ENCODE measurements at places on chromosomes 12 and 14.

GRCh38 chr12:84813780-84814663, 98.6 kb downstream of the SLC6A15 start:
- no peak for DNase-seq

GRCh38 chr12:124720681-124721500, 142.8 kb downstream of the SCARB1 start:
- DNase-seq, result peak; percentile 27

DNA sequence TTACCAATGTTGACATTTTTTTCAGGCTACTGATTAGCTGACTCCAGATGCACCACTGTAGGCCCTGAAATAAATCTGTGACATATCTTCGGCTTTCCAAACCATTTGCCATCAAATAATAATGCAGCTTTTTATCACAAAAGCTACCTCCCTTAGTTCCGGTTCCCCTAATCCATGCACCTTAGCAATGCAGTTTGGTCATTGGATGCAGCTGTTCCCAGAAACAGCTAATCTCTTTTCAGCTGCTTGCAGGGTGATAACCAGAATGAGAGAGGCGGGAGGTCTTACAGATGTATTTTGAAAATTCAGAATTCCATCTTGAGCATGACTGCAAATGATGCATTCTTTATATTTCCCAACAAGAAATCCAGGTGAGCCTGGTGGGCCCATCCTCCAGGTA, 646.2 kb downstream of the SOX5 start:
- no peak for DNase-seq

DNA sequence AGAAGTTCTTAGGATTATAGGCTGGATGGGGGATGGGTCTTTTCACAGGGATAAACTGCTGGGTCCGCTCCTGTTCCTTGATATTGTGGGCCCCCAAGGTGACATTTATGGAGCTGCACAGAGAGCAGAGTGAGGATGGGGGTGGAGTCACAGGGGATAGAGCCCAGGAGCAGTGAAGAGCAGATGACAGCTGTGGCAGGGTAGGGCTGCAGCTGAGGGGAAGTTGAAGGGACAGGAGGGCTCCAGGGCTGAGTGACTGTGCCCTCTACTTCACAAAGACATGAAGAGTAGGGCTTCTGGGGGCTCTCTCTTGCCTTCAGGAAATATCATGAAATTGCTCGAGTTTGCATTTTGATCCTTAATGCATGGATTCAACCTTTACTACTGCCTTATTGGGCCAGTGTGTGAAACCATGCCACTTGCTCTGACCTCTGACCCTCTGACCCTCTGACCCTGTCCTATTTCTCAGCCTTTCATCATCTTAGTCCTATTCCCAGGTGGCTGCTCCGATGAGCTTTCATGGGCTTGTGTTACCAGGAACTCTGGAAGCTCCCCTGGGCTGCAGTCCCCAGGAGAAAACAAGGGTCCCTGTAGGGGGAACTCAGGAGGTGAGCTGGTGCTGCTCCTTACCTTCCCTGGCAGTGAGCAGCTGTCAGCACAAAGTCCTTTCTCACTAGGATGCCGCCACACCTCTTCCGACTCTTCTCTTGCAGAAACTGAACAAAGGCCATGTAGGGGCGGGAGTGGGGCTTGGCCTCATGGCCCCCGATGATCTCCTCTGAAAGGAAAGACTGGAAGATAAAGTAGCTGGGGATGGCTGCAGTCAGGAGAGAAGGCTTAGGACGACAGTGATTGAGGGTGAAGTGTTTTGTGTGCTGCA, 1.6 kb downstream of the GZMH start:
- no peak for DNase-seq

DNA sequence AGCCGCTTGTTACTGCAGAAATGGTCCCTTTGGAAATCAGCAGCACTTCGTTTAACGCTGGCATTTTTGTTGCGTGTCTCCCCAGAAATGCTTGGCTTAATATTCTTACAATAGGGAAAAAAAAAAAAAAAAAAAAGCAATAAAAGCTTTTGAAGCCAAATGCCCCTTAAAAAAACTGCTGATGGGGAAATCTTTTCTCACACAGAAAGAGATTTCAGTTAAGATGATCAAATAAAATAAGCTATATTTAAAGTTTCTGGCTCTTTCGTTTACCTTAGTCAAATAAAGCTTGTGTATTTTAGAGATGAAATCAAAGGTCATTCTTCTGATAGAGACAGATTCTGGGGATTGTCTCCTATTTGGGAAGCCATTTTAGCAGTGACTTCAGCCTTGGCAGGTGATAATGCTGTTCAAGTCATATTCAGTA, 52.4 kb upstream of the FRS2 start:
- no peak for DNase-seq

- no peak for DNase-seq
These were observed 334.2 kb downstream of the ATXN7L3B start for GRCh38 chr12:74871817-74872216.

GRCh38 chr14:57078054-57078453, 190.7 kb downstream of the EXOC5 start:
- no peak for DNase-seq

DNA sequence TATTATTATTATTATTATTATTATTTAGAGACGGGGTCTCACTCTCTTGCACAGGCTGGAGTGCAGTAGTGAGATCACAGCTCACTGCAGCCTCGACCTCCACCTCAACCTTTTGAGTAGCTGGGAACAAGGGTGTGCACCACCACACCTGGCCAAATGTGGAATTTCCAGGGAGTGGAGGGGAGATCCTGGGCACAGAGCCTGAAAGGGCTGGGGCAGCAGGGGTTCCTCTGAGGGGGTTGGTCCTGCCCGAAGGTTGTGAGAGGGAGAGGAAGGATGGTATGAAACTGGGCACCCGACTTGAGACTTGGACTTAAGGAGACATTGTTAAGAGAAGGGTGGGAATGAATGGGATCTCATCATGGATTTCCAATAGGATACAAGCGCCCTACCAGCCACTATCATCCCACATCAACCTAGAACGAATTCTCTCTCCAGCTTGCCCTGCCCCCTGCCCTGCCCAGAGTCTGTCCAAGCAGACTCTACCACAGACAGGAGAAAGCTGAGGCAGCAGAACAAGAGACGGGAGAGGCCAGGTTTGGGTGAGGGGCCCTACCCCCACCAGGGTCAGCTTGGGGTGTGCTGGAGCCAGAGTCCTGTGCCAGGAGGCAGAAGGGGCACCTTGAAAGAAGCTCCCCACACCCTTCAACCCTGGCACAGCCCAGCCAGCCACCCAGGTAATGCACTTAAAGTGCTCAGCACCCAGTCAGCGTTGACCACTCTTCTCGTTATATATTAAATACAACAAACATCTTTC, 2.4 kb upstream of the DYNC1H1 start:
- DNase-seq, result no peak

DNA sequence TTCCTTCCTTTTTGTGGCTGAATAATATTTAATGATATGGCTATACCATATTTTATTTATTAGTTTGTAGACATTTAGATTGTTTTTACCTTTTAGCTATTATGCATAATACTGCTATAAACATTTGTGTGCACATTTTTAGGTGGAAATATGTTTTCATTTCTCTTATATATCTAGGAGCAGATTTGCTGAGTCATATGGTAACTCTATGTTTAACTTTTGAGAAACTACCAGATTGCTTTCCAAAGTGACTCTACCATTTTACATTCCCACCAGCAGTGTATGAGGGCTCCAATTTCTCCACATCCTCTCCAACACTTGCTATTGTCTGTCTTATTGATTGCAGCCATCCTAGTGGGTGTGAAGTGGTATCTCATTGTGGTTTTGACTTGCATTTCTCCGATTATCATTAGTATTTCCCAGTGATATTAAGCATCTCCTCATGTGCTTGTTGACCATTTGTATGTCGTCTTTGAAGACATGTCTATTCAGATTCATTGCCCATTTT, 160.2 kb downstream of the KICS2 start:
- DNase-seq, result no peak

DNA sequence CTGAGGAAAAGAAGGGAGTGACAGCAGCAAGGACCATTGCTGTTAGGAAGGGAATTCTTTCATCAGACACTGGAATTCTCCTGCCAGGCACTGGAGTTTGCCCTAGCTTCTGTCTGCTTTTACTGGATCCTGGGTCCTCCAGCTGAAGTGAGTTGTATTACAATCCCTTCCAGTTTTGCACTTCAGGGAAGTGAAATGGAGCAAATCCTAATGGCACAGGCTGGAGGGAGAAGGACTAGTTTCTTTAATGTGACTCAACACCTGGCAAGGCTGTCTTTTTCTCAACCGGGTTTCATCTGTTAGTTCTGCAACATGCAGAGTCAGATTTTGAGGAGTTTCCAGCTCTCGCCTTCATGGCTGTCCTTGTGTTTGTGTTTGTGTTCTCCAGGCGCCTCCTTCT, 45.8 kb downstream of the ETV6 start:
- peak; percentile 47 for DNase-seq

GRCh38 chr14:100223332-100224201, 15.4 kb upstream of the YY1 start:
- DNase-seq, result no peak

DNA sequence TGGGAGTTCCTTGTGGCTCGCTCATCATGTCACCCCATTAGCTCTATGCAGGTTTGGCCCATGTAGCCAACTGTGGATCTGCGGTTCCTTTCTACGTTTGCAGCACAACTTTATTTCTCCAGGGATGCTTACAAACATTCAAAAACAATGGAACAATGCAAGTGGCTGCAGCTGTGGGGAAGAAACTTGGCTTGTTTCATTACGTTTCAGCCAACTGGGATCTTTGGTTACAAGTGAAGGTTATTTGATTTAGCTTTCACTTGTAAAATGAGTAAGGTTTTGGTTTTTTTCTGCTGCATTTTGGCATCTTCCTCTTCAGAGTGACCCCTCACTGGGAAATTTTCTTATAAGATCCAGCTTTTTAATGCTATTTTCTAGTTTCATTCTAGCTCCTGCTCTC, 105.9 kb downstream of the PLXNC1 start:
- DNase-seq, result no peak

DNA sequence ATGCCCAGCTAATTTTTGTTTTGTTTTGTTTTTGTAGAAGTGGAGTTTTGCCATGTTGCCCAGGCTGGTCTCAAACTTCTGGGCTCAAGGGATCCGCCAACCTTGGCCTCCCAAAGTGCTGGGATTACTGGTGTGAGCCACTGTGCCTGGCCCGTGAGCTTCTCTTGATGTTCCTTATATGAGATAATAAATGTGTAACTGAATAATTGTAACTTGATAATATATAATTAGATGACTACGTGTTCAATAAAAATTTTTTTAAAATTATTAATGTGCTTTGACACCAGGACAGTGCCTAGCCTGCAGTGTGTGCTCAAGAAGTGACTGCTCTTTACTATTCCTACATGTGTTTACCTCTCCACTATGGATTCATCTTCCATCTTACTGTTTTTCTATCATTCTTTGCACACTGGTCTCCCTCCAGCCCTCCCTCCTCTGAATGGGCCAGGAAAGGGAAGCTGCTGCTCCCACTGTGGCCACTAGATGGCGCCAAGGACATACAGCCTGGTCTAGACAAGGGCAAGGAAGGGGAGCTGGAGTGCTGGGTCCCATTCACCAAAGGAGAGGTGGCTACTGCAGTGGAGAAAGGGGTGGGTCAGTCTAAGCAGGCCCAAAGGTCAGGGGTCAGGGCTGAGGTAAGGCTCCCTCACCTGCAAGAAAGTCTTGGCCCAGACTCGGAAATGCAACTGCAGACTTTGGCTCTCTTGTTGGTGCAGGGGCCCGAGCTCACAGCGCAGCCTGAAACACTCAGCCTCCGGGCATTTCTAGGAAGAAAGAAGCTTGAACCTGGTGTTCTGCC, 14.7 kb upstream of the ZNF385A start:
- DNase-seq, result peak; percentile 84

DNA sequence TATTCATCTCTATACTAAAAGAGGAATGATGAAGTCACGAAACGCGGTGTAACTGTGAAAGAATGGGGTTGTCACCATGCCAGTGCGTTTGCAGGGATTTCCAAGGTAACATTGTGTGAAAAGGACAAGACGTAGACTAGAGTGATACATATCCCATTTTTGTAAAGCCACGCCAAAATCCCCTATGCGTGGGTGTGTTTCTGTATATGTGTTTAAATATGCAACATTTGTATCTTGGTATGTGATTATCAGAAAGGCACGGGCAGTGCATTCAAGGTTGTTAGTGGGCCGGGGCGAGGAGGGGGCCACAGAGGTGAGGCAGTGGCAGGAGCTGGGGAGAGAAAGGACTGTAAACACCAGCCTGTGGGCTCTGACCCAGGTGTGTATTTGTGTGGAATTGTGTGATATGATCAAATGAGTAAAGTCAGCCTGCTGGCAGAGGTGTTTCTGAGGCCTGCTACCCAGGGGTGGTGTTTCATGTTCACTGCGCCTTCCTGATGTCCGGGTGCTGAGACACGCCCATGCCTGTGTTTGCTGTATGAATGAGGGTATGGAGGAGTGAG, 137.8 kb downstream of the ADGRD1 start:
- DNase-seq, result no peak

- DNase-seq, result peak; percentile 23
These were observed 3.1 kb downstream of the FKBP4 start for GRCh38 chr12:2797721-2798418.

GRCh38 chr12:55842681-55843429, at the start of gene MMP19:
TSS of gene MMP19 (minus strand) at chr12:55842936. CDS start at chr12:55842830, 106 bp downstream.
- DNase-seq, result peak; percentile 91

GRCh38 chr12:2264651-2265232, 212.0 kb downstream of the CACNA1C start:
- peak; percentile 92 for DNase-seq

Measured in fibroblast of lung (primary cell).